G401 (cell line): ENCODE measurements at places on chromosomes 2 and 18. TPM values are rescaled to one million over a fixed set of nuclear protein-coding genes. Genes with fewer than 3 reads are reported as not detected.

Gene ABCB11
- total RNA-seq = not detected in 2 replicates

Gene LOXL3
- total RNA-seq = 11.4 and 14.4 TPM in 2 replicates

Gene MYCN
- total RNA-seq = not detected in 2 replicates

Gene MARCHF4
- total RNA-seq = 0.06 and 0.14 TPM in 2 replicates

Gene KIF5C
- total RNA-seq = 9.3 and 10.7 TPM in 2 replicates

Gene USP37
- 10.7 and 25.6 TPM in 2 replicates for total RNA-seq

GRCh38 chr2:158713523-158714138, 81.5 kb upstream of the DAPL1 start:
- DNase-seq = no peak

DNA sequence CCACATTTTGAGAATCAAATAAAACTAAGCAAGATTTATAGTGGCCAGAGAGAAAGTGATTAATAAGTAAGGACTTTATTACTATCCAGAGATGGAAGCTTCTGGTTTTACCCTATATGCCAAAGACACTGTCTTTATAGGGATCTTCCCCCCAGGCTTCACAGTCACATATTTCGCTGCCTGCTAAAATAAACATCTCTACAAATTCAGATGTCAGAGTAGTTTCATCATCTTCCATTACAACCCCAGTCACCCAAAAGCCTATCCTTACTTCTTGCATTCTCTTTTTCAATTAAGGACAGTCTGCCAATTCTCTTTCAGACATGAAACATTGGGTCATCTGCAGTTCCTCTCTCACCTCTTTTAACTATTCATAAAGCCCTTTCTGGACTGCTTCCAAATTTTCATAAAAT, 28.3 kb downstream of the CREB1 start:
- DNase-seq = no peak

DNA sequence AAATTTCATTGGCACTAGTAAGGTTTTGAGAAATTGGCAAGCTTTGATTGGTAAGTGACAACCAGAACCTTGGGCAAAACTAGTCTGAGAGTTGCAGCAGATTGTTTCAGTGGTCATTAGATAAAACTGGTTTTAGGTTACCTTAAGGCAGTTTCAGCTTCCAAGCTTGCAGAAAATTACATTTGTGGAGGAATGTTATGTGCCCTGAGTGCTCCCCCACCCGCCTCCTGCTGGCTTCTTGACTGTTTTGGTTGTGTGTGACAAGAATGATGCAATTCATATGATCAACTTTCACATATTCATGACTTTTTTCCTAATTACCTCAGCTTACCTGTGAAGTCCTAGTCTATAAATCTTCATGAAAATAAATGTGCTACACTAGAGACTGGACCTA, 599.5 kb upstream of the ZNF804A start:
- DNase-seq = no peak

DNA sequence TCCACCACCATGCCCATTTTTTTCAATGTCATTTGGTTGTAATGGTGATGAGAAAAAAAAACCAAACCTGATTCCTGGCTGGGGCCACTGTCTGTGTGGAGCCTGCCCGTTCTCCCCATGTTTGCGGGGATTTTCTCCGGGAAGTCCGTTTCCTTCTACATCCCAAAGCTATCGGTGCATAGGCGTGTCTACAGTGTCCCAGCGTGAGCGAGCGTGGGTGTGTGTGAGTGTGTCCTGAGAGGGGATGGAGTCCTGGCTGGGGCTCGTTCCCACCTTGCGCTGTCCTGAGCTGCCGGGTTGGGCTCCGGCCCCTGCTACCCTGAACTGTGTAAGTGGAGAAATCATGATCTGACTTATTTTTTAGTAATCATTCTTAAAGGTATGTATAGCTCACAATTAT, 7.3 kb upstream of the ZAP70 start:
- DNase-seq = no peak

GRCh38 chr2:17877811-17878280, 621 bp upstream of the KCNS3 start:
- DNase-seq = no peak

DNA sequence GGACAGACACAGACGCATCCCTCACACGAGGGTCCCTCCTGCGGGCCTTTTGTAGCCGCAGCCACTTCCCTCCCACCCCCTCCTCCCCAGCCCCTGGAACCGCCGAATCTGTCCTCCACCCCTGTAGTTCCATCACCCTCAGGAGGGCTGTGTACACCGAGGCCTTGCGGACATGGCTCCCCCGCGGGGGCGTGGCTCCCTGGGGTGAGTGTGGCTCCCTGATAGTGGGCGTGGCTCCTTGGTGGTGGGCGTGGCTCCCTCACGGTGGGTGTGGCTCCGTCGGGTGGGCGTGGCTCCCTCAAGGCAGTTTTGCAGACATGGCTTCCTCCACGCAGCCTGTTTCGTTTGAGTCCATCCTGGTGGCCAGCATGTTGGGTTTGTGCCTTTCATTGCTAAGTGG, 420.7 kb upstream of the SALL3 start:
- DNase-seq = no peak

DNA sequence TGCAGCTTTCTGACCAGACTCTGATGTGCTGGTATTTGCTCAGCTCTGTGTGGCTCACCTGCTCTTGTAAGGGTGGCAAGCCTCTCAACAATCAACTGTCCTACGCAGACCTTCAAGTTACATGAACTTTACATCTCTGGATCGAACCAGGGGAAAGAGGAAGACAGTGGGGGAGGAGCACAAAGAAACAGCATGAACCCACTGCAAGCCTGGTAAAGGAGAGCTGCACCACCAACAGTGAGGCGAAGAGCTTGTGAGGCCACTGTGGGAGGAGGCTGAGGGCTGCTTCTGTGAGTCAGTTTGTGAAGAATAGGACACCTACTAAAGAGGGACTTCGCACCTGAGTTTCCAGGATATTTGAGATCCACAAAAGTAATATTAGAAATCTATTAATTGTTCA, 18.8 kb upstream of the FAM110C start:
- no peak for DNase-seq

GRCh38 chr2:39837856-39838453, 58.9 kb upstream of the THUMPD2 start:
- peak; percentile 11 for DNase-seq

DNA sequence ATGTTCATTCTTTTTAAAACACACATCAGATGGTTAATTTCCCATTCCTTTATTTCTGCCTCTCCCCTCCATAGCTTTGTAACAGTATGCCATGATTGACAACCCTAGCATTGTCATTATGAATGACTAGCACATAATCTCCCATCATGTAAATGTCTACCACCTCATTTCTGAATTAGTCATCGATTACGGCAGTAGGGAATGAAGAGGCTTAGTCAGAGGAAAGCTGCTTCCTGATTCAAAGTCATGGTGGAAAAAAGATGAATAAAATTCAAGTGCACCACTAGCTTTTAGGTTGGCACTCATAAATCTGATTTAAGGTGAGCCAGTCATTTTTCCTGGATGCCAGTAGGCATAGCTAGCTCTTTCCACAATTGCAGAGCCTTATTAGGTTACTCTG, 19.1 kb upstream of the ACMSD start:
- DNase-seq = no peak

DNA sequence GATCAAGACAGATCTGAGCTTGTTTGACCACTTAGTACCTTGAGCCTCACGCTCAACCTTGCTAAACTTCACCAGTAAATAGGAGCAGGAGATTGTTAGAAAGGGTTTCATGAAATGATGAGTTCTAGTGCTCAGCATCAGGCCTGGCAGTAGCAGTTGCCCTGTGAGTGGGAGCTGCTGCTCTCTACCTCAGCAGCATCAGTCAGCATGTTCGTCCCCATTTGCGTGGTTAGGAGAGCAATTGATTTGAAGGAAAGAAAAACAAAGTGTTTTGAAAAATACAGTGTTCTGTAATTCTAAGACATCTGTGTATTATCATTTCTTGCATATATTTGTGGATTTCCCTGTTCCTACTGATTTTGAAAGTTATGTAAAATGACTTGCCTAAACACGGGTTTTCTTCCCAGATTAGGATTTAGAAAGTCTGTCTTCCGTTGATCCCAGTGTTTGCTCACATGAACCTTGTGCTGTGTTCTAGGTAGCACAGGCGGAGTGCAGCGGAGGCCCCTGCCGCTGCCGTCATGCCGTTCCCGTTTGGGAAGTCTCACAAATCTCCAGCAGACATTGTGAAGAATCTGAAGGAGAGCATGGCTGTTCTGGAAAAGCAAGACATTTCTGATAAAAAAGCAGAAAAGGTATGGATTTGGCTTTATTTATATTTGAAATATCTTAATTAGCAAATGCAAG, 47.0 kb downstream of the CAB39 start:
- DNase-seq = no peak

DNA sequence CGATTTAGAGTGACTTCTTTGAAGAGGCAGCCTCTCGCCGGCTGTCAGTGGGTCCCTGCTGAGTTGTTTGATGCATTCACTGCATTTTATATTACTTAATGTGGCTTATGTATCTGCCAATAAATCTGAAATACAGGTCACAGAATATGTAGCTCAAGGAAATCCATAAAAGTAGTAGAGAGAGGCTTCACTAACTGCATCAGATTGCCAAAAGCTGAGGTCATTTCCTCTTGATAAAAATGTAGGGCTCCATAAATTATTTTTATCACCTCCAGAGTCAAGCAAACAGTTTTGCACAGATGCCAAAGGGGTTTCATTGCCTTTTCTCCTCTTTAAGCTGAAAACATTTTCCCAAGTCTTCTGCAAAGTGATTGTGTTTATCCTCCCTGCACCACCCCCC, 36.5 kb upstream of the CCDC93 start:
- no peak for DNase-seq

- no peak for DNase-seq
Observed at GRCh38 chr2:201809633-201810032, 3.3 kb downstream of the CDK15 start.

- DNase-seq = no peak
Observed at GRCh38 chr18:4208366-4208765, 246.7 kb downstream of the DLGAP1 start.
